ENCODE measurements at places on chromosomes 5 and 9.

DNA sequence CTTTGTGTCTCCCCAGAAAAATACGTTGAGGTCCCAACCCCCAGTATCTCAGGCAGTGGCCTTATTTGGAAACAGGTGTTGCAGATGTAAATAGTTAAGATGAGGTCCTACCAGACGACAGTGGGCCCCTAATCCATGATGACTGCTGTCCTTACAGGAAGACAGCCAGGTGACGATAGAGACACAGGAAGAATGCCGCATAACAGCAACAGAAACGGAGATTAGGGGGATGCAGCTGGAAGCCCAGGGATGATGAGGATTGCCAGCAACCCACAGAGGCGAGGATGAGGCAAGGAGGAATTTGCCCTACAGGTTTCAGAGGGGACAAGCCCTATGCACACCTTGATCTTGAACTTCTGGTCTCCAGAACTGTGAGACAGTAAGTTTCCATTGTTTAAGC lies 46.5 kb downstream of the ROPN1L start:
- DNase-seq = no peak

GRCh38 chr9:93930070-93930469 lies 25.1 kb downstream of the BARX1 start:
- no peak for DNase-seq

DNA sequence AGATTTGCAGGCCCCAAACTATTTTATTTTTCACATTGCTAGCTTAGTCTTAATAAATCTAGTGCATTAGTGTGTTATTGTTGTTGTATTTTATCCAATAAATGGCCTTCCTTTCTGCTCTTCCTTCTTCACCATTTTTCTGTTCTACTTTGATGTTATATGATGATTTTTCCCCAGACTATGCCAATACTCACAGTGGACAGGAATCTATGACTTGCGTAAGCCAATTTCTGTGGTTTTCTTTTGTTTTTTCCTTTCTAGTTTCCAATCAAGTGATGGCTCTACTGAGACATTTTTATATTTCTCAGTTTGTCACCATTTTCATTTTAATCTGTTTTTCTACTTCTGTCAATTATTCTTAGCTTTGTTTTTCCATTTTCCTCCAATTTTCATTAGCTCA lies 106.8 kb upstream of the FBXL7 start:
- DNase-seq = no peak

- DNase-seq = no peak
These were observed 153.7 kb upstream of the MSX2 start for GRCh38 chr5:174570662-174571061.

GRCh38 chr5:6291961-6292360 lies 86.4 kb downstream of the MED10 start:
- no peak for DNase-seq

- DNase-seq = no peak
These were observed 29.3 kb downstream of the PCDH1 start for GRCh38 chr5:141848744-141849414.

DNA sequence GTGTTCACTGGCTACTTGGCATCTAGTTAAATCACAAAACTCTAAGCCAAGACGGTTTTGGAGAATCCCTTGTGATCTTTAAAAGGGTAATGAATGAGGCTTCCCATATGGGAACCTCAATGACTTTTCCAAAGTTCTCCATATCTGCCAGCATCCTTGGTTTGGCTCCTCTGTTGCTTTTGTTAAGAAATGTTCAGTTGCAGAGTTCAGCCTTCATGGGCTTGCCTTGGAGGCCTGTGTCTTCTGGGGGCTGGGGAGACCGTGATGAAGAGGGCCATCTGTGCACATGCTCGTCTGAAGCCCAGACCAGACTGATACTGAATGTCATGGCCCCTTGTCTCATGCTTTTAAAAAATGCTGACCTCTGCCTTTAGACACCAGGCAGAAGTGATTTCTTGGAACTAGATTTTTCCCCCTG lies 84.3 kb downstream of the RAI14 start:
- DNase-seq = no peak

DNA sequence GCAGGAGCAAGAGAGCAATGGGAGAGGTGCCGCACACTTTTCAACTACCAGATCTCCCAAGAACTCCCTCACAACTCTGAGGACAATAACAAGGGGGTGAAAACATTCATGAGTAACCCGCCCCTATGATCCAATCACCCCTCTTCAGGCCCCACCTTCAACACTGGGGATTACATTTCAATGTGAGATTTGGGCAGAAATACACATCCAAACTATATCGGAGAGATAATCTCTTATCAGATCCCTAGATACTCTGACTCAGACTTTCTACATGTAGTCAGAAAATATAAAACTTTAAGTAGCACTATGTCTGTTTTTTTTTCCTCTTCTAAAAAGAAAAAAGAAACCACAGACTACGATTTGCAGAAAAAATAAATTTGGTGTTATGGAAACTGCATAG lies 1595.9 kb upstream of the NUDT12 start:
- no peak for DNase-seq

- no peak for DNase-seq
These were observed 140.3 kb downstream of the LPAR1 start for GRCh38 chr9:110897943-110898342.

DNA sequence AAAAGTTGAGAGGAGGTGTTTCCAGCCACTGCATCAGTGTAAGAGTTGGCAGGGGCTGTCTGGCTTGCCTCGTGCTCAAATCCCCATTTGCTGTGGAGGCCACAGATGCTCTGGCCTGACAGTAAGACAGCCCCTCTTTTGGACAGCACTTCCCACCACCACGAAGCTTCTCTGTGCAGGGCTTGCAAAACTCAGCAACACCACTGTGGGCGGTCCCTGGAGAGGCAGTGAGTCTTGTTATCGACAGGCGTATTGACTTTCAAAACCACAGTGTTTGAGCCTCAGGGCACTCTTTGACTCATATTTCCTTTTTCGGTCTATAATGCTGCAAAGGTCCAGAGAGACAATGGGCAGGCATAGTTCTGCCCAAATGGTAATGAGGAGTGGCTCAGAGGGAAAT lies 539.5 kb downstream of the EBF1 start:
- no peak for DNase-seq

DNA sequence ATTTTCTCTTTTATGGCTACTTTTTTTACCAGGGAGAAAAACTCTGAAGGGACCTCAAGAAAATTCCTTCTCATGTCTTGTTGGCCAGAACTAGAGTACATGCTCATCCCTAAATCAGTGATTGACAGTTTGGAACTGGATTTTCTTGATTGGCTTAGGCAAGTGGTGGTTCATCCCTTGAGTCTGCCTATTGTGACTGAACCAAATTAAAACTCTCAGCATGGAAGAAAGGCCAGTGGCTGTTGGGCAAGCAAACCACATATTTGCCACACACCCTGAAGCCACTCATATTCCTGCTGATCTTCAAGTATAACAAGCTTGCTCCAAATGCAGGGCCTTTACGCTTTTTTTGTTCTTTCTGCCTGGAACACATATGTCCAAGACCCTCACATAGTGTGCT lies 7.2 kb upstream of the HOMER1 start:
- no peak for DNase-seq

DNA sequence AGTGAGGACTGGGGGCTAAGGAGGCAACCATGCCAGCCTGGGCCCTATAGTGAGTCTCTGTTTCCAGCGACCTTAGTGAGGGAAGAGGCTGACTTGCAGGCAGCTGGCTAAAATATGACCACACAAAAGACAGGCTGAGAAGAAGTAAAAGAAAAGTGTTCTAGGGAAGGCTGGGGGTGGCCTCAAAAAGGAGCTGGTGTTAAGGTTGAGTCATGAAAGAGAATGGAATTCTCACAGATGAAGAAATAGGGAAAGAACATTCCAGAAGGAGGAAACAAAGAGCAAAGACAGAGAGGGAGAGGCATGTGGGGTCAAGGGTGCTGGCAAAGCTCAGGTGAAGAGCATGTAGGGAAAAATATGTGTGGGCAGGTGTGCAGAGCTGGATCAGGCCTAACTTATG lies 302.7 kb upstream of the RFX3 start:
- no peak for DNase-seq

DNA sequence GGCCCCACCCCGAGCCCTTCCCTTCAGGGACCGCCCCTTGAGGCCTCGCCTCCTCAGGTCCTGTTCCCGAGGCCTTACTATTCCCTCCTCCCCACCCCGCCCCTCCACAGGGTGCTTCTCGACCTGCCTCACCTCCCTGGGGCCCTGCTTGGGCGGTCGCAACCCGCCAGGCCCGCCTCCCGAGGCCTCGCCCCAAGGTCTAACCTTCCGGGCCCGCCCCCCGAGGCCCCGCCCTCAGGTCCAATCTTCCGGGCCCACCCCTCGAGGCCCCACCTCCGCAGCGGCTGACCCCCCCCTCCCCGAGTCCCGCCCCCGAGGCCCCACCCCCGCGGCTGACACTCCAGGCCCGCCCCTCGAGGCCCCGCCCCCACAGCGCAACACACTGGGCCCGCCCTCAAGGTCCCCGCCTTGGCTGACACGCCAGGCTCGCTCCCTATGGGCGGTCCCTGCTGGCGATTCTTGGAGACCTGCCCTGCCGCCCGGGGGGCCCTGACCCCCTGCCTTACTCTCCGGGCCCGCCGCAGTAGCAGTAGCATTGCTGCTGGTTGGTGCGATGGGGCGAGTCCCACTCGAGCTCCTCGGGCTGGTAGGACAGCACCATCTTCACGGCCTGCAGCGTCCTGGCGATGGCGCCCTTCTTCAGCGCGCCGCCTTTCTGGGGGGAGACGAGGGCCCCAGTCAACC lies 8.2 kb downstream of the PHF19 start:
- no peak for DNase-seq

GRCh38 chr9:34610434-34611206 lies 1.3 kb downstream of the RPP25L start:
- no peak for DNase-seq

GRCh38 chr9:89357331-89358197 lies 39.3 kb downstream of the SECISBP2 start:
- no peak for DNase-seq

GRCh38 chr5:76372323-76373054 lies 30.6 kb upstream of the IQGAP2 start:
- no peak for DNase-seq

DNA sequence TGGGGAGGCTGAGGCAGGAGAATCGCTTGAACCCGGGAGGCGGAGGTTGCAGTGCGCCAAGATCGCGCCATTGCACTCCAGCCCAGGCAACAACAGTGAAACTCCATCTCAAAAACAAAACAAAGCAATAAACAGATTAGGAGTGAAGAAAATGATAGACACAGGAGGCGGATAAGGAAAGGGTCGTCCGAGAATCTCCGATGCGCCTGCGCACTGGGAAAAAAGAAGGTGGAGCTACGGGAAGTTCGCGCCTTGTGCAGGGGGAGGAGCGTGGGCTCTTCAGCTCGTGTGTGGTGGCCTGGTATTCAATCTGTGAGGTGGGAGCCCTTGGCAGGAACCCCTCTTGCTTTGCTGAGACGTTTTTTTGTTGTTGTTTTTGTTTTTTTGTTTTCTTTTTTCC lies 47.3 kb downstream of the GNA14 start:
- DNase-seq = no peak

DNA sequence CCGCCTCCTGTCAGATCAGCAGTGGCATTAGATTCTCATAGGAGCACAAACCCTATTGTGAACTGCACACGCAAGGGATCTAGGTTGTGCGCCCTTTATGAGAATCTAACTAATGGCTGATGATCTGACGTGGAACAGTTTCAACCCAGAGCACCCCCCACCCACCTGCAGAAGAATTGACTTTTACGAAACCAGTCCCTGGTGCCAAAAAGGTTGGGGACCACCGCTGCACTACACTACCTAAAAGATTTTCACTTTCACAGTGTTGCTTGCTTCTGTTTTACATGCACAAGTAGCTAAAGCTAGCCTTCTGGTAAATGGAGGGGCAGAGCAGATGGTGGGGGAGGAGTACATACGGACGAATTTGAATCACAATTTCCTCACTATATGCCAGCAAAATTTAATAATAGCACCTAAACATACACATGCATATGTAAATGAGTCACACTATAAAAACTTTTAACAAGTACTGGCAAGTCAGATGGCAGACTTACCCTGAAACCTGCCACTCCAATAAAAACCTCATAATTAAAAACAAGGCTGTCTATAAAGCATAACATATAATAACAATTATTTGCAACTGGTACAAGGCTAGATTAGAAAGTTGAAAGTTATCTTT lies 24.0 kb upstream of the CDKN2B start:
- DNase-seq = no peak

DNA sequence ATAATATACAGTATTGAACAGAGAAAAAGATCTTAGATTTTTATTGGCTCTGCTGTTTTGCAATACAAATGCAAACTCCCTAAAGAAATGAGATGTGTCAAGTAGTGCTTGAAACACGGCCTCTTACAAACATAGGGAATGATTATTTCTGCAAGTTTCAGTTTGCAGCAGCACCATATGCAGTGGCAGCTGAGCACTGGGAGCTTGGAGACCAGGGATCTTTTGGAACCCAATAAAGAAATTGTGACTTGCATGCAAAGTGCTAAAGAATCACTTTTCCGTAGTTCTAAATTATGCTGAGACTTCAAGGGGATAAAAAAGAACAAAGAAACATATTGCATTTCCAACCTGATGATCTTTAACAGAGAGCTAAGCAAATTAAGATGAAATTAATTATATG lies 674.6 kb upstream of the ZNF608 start:
- DNase-seq = no peak

- no peak for DNase-seq
These were observed 12.8 kb downstream of the PAEP start for GRCh38 chr9:135574331-135574730.

DNA sequence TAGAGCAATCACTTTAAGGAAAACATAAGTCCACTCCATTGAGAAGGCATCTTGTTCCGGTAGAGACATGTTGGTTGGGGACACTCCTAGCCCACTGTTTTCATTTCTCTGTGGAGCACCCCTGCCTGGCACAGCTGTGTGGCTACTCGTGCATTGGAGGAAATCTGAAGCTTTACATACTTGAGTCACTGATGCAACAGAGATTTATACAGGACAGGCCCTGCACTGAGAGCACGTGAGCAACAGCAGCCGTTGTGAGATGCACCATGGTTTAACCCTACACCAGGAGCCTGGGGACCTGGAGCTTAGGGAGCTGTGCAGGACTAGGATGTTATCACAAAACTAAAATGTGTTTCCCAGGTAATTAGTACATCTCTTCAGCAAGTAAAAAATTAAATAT lies 230.7 kb upstream of the IRX1 start:
- DNase-seq = no peak

GRCh38 chr5:171975262-171975876 lies 31.1 kb downstream of the FBXW11 start:
- DNase-seq = no peak

- DNase-seq = no peak
These were observed 261.2 kb upstream of the ANKRD55 start for GRCh38 chr5:56494300-56494731.
